Aorta (tissue), 5 donors: ENCODE measurements at places on chromosomes 5 and 9. TPM values are rescaled to one million over a fixed set of nuclear protein-coding genes. Genes with fewer than 3 reads are reported as not detected.

Gene PAEP
- polyA plus RNA-seq, result not detected

Gene PCDHA1
- not detected for polyA plus RNA-seq

DNA sequence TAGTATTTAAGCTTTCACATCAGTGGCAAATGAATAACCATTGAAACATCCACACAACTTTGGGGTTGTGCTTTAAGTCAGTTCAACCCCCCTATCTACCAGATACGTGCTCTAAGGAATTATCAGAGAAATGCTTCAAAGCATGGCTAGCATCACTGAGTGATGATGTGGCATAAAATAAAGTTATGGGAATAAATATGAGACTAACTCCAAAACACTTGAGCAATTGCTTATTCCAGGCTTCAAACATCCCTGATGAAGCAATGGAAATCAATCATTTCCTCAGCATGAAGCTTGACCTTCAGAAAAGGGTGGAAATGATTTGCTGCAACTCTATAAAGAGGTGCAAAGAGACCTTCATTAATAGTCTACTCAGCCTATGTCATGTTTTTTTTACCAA, 292.0 kb upstream of the SMC2 start:
- no peaks in the 10 kb centered on the region for H3K4me1 ChIP-seq
- no peaks in the 10 kb centered on the region for H3K36me3 ChIP-seq
- no peak overlapping the region for H3K27ac ChIP-seq
- H3K27me3 ChIP-seq, result no peaks in the 10 kb centered on the region
- no peak overlapping the region for H3K4me3 ChIP-seq

DNA sequence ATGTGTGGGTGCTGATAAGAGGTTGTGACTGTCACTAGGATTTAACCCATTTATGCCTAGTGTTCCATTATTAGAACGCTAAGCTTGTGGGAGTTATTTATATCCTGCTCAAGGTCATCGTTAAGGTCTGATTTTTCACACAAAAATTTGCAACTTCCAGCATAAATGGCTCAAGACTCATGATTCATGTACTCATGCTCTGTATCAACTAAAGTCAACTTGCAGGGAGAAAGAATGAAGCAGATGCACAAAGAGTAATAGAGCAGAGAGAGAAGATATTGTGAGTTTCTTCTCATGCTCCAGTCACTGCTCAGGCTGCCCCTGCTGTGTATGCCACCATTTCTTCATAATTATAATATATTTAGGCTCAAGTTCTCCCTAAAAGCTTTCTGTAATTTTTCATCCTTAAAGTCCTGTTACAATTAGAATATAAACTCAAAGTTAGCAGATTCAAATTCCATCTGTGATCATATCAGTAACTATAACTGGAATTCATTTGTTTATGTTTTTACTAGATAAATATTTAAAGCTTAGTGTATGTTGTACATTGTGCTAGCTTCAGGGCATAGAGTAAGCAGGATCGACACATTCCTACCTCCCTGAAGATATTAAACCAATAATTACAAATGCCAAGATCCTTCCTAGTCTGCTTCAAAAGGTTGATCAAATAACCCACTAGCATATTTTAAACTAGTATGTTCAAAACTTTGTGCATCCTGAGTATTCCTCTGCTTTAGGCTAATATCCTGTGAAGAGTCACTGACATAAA, 136.7 kb downstream of the NUDT12 start:
- H3K4me1 ChIP-seq, result no peaks in the 10 kb centered on the region
- no peak overlapping the region for H3K27ac ChIP-seq
- H3K36me3 ChIP-seq, result no peaks in the 10 kb centered on the region
- no peak for DNase-seq

GRCh38 chr9:122058709-122059108, 34.4 kb downstream of the TTLL11 start:
- H3K4me3 ChIP-seq, result no peak overlapping the region
- no peak for DNase-seq
- no peaks in the 10 kb centered on the region for H3K27me3 ChIP-seq
- no peaks in the 10 kb centered on the region for H3K36me3 ChIP-seq

DNA sequence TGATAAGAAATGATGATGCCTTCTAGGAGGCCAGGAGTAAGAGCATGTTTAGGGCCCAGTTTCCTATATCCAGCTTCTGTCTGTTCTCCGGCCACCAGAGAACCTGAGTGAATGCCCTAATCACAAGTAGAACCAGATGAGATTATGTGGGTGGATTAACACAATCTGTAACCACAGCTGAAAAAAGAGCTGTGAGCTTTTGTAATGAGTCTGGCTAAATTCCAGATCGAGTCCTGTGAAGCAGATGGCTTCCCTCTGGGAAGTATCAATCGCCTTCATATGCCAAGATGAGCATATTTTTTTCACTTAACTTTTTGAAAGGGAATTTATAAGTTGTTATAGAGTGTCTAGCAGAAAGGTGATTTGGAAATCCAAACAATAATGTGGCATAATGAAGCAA, 99.8 kb downstream of the NNT start:
- DNase-seq, result no peak
- no peak overlapping the region for H3K4me3 ChIP-seq
- no peaks in the 10 kb centered on the region for H3K4me1 ChIP-seq
- H3K36me3 ChIP-seq, result no peaks in the 10 kb centered on the region
- no peaks in the 10 kb centered on the region for H3K27me3 ChIP-seq
- H3K27ac ChIP-seq, result no peak overlapping the region

Gene MPDZ
- 29.2 TPM for polyA plus RNA-seq

Gene PCDHGB7
- 2.1 TPM for polyA plus RNA-seq
